Thoracic aorta (tissue), 2 donors: ENCODE measurements at places on chromosomes 7 and 10.

- H3K27me3 ChIP-seq = no peaks in the 10 kb centered on the region
- H3K4me3 ChIP-seq = peak overlapping the region; percentile 41
- H3K4me1 ChIP-seq = peaks cover 100% of the 10 kb centered on the region
These were observed 42.4 kb downstream of the SORBS1 start for GRCh38 chr10:95518455-95519452.

DNA sequence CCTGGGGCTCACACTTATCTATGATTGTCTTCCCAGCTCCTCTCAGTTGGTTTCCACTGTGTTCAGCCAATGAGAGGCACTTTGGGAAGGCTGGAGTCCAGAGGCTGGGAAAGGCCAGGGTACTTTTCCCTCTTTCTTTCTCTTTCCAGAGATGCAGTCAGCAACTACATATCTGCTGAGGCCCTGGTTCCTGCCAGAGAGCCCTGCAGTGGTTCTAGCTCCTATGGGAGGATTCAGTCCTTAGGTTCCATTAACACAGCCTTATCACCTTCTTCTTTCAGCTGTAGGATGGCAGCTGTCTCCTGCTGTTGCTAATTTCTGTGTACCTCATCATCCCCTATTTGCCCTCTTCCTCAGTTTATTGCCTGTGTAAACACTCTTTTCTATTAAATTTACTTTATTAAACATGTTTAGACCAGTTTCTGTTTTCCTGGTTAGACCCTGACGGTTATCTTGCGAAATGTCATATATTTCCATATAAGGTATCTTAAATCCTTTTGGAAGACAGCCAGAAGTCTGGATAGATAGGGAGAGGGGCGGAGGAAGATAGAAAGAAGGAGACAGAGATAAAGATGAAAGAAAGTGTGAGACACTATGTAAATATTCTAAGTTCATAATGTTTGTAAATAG lies 100.3 kb downstream of the HGF start:
- H3K27ac ChIP-seq = peak overlapping the region; percentile 2
- peaks cover 22% of the 10 kb centered on the region for H3K4me1 ChIP-seq
- no peaks in the 10 kb centered on the region for H3K27me3 ChIP-seq
- no peak overlapping the region for H3K4me3 ChIP-seq
- no peak for DNase-seq

GRCh38 chr7:155093596-155093995 lies 23.5 kb downstream of the HTR5A start:
- no peaks in the 10 kb centered on the region for H3K27me3 ChIP-seq
- no peak overlapping the region for H3K4me3 ChIP-seq
- H3K4me1 ChIP-seq = no peaks in the 10 kb centered on the region

GRCh38 chr10:125148528-125148927 lies 11.8 kb downstream of the CTBP2 start:
- peak overlapping the region; percentile 53 for H3K4me3 ChIP-seq
- peak overlapping the region; percentile 76 for H3K27ac ChIP-seq
- H3K4me1 ChIP-seq = peaks cover 59% of the 10 kb centered on the region
- peaks cover 7% of the 10 kb centered on the region for H3K36me3 ChIP-seq

- peaks cover 64% of the 10 kb centered on the region for H3K4me1 ChIP-seq
- H3K27me3 ChIP-seq = no peaks in the 10 kb centered on the region
These were observed 550 bp upstream of the PLAU start for GRCh38 chr10:73910401-73910763.

DNA sequence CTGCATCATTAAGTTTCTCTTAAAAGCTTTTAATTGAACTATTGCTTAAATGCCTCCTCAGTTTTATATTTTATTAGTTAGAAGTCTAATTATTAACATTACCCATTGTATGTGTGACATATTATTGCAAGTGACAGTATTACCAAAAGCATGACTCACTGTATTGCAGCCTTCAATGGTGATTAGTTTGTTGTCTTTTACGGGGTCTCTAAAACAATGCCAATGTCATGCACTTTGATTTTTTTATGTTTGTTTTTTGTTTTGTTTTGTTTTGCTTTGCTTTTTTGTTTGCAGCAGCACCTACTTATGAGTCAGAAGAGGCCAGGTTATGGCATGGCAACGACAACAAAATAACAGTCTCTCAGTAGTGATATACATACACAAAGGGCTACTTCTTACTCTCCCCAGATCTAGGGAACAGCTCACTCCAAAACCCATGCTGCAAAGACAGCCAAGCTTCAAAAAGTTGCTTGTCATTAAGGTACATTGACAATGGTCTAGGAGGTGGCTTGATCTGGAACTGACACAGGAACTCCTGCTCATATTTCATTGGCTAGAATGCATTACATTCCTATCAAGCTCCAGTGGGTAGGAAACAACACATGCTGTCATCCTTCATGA lies 293.7 kb upstream of the POM121L12 start:
- no peaks in the 10 kb centered on the region for H3K27me3 ChIP-seq
- no peaks in the 10 kb centered on the region for H3K36me3 ChIP-seq
- H3K27ac ChIP-seq = no peak overlapping the region
